ENCODE measurements at places on chromosomes 16 and 17.

- DNase-seq = no peak
Measured at GRCh38 chr17:82053130-82053529, 1.4 kb downstream of the GPS1 start.

DNA sequence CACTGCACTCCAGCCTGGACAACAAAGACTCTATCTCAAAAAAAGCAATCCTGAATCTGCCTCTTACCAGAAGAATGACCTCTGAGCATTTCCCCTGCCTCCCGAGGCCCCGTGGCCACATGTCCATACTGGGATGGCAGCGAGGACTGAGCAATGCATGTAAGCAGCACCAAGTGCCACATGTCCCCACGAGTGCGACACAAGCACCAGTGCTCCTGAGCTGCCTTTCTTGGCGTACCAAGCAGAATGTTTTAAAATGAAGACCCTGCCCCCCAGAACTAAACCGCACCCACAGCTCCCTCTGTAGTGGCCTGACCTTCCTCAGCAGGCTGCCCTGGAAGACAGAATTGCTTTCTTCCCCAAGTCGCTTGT is 373.3 kb downstream of the SLC39A11 start:
- no peak for DNase-seq

GRCh38 chr17:77253611-77254051 is 112.9 kb downstream of the SEC14L1 start:
- DNase-seq = no peak

- DNase-seq = peak; percentile 49
Measured at GRCh38 chr16:75580-76501, 2.2 kb upstream of the MPG start.

- DNase-seq = no peak
Measured at GRCh38 chr17:73363442-73364154, 51.8 kb upstream of the CDC42EP4 start.

DNA sequence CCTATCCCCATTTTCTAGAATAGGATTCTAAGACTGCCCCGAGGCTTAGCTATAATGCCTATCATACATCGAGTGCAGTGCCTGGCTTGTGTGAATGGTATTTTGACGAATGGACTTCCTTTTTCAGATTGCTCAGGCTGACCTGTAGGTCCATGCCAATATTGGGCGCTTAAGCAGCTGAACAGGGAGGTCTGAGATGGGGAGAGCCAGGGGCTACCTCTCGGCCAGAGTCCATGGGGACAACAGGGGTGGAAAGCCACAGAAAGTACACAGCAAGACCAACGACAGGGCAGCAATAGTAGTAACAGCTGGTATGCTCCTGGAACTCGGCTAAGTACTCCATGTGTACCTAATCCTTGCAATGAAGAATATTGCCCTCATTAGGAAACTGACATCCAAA is 91.7 kb upstream of the WSCD1 start:
- DNase-seq = no peak

DNA sequence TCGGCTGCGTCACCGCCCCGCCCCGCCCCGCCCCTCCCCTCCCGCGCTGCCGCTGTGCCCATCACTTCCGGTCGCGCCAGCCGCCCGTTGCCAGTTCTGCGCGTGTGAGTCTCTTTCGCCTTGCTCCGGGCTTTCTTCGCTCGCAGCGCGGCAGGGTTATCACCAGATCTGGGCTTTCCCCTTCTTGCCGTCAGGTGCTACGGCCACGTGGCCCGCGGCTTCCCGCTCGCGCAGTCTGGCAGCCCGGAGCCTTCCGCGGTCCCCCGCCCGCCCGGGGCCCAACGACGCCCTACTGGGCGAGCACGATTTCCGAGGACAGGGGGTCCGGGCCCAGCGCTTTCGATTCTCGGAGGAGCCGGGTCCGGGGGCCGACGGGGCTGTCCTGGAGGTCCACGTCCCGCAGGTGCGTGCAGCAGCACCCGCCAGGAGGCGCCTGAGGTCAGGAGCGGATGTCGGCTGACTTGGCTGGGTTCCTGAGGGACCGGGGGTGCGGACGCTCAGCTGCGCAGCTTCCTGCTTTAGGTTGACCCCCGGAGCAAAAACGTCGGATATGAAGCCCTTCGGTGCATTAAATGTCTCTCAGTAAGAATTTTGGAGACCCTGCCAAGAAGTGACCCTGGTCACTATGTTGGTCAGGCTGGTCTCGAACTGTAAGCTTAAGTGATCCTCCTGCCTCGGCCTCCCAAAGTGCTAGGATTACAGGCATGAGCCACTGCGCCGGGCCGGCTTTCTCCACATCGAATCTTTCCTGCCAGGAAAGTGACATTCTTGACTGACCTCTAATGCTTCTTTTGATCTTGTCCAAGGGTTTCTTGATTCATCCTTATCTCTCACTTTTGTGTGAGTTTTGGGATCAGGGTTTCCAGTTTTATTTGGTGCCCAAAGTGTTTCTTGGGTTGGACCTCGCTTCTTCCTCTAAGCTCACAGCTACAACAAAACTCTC is at the start of gene METTL23:
TSS of gene METTL23 (plus strand) at position 64 of the 943 bp plus-strand sequence. CDS start 2,872 bp downstream, outside the sequence.
- peak; percentile 81 for DNase-seq

DNA sequence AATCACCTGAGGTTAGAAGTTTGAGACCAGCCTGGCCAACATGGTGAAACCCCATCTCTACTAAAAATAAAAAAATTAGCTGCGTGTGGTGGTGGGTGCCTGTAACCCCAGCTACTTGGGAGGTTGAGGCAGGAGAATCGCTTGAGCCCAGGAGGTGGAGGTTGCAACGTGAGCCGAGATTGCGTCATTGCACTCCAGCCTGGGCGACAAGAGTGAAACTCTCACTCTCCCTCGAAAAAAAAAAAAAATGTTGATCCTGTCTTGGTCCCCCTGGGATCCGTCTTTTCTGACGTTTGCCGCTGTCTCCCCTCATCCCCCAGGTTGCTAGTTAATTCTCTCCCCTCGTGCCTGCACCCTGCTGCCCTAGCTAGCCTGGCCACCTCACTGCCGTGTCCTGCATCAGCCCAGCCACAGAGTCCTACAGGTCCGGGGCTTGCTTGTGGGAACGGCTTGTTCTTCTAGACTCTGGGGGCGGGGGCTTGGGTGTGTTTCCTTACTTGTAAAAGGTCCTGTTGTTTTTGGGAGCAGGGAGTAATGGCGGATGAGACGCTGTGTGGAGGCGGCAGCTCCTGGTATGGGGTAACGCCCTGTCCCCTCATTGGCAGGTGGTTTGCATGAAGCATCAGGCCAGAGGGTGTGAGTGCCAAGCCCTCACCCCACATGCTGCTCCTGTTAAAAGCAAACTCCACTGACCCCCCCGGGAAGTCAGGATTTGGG is 44.6 kb downstream of the PGS1 start:
- DNase-seq = no peak
